ENCODE measurements at places on chromosomes 7 and 10.

DNA sequence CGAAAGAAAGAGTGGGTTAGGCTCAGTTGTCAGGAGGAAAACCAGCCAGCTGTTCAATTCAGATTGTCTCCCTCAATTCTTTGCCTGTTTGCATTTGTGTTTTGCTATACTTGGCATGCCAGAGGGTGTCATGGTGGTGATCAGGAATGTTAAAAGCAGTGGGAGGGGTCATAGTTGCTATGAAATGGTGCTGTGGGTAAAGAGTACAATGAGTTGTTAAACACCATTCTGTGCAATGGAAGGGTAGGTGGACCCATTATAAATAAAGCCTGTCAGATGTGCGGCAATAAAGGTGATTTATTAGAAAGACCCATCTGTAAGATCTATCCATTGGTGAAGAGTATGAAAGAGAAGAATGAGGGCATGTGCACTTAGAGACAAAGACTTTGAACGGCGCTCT is 82.2 kb downstream of the MRPL32 start:
- no peak for DNase-seq

DNA sequence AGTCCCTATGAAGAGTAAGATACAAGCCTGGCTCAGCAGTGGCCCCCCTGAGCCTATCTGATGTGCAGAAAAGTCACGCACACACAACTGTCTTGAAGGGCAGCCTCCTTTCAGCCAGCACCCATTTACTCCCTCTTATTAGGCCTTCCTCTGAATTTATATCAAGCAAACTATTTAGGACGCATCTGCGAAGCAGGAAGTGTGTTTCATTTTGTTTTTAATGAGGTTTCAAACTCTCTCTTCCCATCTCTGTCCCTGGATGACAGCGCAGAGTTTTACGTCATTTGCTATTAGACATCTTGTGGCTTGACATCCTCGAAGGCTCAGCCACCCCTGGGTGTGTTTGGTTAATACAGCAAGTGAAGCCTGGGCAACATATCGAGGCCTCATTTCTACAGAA is 79.5 kb downstream of the CUX1 start:
- no peak for DNase-seq

GRCh38 chr7:114141415-114141814 is 222.6 kb upstream of the PPP1R3A start:
- DNase-seq = no peak

- no peak for DNase-seq
Observed at GRCh38 chr7:152702-153391, 39.5 kb upstream of the FAM20C start.

- peak; percentile 84 for DNase-seq
Observed at GRCh38 chr10:80199828-80200227, 5.5 kb downstream of the ANXA11 start.

DNA sequence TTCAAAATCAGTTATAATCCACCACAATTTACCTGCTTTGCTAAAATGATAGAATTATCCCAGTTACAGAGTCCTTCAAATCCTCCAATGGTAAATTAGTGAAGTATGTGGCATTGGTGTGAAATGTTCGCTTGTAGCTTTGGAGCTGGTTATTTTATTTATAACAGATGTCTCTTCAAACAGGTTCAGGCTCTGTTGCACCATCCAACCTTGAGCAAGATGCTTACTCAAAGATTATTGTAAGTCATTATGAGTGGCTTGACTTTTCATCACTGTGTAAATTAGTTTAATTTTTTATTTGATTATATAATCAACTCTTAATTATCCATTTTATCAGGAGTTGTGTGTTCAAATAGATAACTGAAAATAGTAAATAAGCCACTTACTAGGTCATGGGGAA is 99.4 kb downstream of the BTRC start:
- no peak for DNase-seq

- no peak for DNase-seq
Observed at GRCh38 chr7:64774204-64774842, 19.9 kb upstream of the ZNF138 start.

- peak; percentile 68 for DNase-seq
Observed at GRCh38 chr10:14605231-14605925, 169.3 kb downstream of the FAM107B start.

DNA sequence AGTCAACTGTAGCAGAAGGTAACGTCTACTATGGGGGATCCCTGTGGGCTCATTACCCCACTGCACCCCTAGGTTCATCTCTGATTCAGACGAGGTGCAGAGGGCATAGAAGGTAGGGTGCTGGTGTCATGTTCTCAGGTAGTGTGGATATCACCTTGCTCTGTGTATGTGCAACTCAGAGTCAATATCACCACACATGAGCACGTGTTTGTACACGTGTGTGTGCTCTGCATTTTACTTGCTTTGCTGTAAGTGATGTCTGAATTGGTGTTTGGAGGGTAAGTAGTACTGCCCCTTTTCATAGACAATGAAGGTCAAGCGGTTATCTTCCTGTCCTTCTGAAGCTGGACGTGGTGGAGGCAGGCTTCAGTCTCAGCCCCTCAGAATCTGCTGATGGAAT is 10.4 kb downstream of the DMBT1 start:
- DNase-seq = no peak

DNA sequence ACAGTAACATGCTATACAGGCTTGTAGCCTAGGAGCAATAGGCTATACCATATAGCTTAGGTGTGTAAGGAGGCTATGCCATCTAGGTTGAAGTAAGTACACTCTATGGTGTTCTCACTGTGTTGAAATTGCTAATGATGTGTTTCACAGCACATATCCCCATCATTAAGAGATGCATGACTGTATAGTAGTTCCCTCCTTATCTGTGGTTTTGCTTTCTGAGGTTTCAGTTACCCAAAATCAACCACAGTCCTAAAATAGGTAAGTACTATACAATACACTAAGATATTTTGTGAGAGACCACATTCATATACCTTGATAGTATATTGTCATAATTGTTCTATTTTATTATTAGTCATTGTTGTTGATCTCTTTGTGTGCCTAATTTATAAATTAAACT is 12.7 kb downstream of the FZD1 start:
- DNase-seq = no peak

GRCh38 chr7:39810204-39810642 is 139.8 kb upstream of the CDK13 start:
- no peak for DNase-seq

- DNase-seq = no peak
Observed at GRCh38 chr7:121269798-121270197, 59.0 kb upstream of the WNT16 start.

DNA sequence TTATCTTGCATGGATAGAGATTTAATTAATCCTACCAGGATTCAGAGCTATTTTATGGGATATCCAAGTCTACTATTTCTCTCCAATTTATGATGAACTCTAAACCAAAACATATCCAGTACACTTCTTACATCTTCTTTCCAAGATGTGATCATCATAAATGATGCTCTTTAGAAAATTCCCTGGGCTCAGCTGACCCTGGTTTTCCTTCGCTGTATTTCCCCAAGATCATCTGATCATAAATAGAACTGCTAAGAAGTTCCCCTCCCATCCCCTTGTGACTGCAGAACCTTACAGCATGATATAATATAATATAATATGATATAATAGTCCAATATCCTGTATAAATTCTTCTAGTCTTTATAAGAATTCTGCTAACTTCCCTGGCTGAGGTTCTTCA is 114.6 kb upstream of the LYZL2 start:
- no peak for DNase-seq

- peak; percentile 53 for DNase-seq
Observed at GRCh38 chr10:125201108-125201524, 40.8 kb upstream of the CTBP2 start.

GRCh38 chr7:47355684-47356083 is 226.2 kb downstream of the TNS3 start:
- no peak for DNase-seq

- peak; percentile 16 for DNase-seq
Observed at GRCh38 chr7:7439564-7439963, 96.1 kb downstream of the COL28A1 start.

DNA sequence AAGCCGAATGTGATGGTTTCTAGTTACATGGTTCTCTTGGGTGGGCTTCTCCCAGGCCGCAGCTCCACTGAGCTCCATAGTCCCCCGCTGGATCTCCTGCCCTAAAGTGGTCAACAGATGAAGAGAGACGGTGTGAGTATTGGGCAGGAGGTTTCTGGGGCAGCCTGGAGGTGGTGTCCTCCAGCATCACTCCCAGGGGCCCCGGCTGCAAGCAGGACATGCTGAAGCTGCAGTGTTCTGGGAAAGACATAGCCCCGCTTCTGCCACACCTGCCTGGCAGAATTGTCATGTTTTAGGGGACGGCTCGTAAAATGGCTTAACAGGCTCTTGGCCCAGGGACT is 40.4 kb downstream of the CALML3 start:
- no peak for DNase-seq

- DNase-seq = no peak
Observed at GRCh38 chr10:26310361-26310760, 93.8 kb downstream of the GAD2 start.

DNA sequence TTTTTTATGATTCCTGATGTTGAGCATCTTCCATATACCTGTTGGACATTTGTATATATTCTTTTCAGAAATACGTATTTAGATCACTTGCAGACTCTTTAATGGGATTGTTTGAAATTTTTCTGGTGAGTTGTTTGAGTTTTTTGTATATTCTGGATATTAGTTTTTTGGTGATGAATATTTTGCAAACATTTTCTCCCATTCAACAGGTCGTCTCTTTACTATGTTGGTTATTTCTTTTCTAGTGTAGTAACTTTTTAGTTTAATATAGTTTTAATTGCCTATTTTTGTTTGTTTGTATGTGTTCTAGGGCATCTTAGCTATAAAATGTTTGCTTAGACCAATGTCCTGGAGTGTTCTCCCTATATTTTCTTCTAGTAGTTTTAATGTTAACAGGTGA is 72.7 kb downstream of the ZWINT start:
- DNase-seq = no peak

GRCh38 chr7:25881317-25882037 is 270.5 kb upstream of the NFE2L3 start:
- DNase-seq = no peak

DNA sequence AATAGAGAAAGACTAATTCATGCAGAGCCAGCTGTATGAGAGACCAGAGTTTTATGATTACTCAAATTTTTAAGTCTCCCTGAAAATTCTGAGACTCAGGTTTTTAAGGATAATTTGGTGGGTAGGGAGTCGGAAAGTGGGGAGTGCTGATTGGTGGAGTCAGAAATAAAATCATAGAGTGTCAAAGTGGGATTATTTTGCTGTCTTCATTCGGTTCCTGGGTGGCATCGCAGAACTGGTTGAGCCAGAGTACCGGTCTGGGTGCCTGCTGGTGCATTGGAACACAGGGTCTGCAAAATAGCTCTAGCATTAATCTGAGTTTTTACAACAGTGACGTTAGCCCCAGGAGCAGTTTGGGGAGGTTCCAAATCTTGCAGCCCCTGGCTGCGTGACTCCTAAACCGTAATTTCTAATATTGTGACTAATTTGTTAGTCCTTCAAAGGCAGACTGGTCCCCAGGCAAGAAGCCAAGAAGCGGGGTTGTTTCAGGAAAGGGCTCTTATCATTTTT is 32.4 kb downstream of the GPRIN2 start:
- peak; percentile 100 for DNase-seq

DNA sequence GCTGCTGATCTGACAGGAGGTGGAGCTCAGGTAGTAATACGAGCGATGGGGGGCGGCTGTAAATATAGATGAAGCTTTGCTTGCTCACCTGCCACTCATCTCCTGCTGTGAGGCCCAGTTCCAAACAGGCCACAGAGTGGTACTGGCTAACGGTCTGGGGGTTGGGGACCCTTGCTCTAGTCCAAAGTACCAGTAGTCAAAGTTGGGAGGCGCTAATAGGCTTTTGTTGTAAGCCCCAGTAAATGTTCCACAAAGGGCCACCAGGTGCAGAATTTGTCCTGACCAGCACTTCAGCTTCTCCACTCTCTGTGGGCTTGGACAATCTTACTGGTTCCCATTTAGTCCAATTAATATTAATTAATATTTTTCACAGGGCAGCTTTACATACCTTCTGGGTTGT is 206.6 kb downstream of the ACTR3B start:
- DNase-seq = no peak

DNA sequence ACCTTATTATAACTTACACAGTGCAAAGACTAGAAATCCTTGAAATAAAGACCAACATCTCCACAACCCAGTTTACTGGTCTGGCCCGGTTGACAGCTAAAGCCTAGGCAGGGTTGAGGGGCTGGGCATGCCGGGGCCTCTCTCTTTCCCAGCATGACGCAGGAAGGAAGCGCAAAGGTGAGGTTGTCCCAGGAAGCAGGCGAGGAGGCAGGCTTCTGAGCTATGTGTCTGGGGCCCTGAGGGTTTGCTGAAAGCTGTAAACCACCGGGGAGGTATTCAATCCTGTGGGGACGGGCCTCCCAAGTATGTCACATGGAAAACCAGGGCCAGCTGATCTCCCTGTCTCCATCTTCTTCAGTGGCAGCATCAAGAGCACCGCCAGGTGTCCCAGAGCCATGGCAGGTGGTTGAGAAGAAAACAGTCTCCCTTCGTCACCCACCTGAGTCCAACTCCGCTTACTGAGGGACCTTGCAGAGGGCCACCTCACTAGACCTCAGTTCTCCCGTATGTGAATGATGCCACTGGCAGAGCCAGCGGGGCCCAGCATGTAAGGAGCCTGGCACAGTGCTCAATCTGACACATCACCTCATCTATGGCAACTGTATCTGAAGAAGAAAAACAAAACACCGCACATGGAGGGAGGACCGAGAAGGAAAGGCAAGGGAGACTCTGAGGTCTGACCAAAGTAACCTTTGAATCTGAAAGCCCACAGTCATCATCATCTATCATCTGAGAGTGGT is 49.5 kb downstream of the FAM53B start:
- no peak for DNase-seq

DNA sequence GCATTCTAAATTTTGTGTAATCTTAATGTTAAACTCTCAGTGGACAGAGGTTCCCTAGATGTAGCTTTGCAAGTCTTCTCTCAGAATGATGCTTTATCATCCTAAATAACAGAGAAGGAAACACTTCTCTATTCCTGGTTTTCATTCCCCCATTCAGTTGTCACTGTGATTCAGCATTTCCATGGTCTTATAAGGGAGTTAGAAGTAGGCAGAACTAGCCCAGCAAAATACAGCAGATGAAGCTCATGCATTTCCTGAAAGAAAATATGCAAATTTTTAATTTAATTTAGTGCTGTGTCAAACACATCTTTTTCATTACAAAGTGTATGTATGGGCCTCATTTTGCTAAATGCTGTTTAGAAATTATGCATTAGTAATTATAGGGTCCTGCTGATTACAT is 70.1 kb downstream of the ITPRID1 start:
- no peak for DNase-seq

- peak; percentile 36 for DNase-seq
Observed at GRCh38 chr7:107047902-107048782, 3.6 kb downstream of the PRKAR2B start.
